Occipital lobe (tissue), 3 donors: ENCODE measurements at places on chromosomes 7 and 10.

- DNase-seq: no peak
Measured at GRCh38 chr7:142418326-142418725, 160.5 kb upstream of the PRSS58 start.

- DNase-seq: no peak
Measured at GRCh38 chr7:29854257-29854938, 48.1 kb downstream of the WIPF3 start.

GRCh38 chr10:123759501-123760031 lies 93.4 kb downstream of the GPR26 start:
- DNase-seq: no peak

- DNase-seq: no peak
Measured at GRCh38 chr10:71547876-71548846, 151.4 kb downstream of the CDH23 start.

- DNase-seq: no peak
Measured at GRCh38 chr10:26524161-26524896, 86.2 kb downstream of the APBB1IP start.

- DNase-seq: no peak
Measured at GRCh38 chr10:128499956-128500355, 373.7 kb upstream of the MKI67 start.

- DNase-seq: no peak
Measured at GRCh38 chr10:63388421-63389031, 77.3 kb downstream of the JMJD1C start.

DNA sequence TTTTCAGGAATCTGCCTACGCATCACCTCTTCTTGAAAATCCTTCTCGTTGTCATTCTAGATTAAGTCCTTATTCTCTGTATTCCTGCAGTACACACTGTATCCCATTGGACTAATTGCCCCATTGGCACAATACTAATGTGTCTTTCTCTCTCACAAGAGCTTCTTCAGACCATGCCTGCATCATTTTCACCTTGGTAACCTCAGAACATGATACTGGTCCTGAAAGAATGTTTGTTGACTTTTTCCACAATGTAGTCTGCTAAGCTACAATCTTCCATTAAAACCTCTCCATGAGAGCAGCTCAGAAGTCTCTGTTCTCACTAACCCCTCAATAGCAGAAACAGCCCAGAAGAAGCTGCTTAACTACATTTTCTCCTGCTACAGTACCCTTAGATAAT lies 270.7 kb downstream of the PCDH15 start:
- no peak for DNase-seq

- no peak for DNase-seq
Measured at GRCh38 chr10:74977913-74978847, 133.3 kb upstream of the SAMD8 start.

DNA sequence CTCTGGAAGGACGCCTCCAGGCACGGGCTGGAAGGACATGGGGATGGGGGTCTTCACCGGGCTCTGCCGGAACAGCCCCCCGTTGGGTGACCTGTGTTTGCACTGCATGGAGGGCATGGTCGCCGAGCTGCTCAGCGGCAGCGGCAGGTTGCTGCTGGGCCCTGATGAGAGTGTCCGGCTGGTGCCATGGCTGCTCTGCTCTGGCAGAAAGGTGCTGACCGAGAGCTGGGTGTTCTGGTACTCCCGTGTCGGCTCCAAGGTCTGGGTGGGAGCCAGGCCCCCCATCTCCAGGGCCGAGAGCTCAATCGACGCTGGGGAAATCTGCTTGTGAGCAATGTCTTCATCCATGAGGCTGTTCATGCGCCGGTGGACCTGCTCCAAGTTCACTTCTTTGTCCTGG lies 764.3 kb downstream of the GRID1 start:
- no peak for DNase-seq

DNA sequence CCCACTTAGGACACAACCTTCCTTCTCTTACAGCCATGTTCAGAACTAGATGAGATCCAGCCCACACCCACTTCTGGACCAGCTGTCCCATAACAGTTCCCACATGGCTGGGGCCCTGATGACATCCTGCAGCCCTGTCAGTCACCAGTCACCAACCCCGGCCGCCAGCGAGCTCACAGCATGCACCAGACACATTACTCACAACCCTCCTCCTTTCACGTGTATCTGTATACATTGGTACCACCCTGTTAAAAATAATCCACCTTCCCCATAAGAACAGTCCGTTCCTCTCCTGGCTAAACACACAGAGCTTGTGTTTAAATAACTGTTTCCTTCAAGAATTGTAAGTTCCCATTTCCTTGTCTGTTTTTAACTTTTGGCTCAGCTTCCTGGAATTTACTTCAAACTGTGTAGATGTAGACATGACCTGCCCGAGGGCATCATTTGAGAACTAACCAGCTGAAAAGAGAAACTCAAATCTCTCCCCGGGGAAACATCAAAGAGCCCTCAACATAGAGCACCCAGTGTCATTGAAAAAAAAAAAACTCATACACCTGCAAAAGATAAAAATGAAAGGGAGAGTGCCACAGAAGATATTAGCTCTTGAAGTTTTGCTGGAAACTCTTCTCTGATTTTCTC lies 26.0 kb upstream of the PRLHR start:
- no peak for DNase-seq

- no peak for DNase-seq
Measured at GRCh38 chr10:117865945-117866344, 180.8 kb downstream of the RAB11FIP2 start.

DNA sequence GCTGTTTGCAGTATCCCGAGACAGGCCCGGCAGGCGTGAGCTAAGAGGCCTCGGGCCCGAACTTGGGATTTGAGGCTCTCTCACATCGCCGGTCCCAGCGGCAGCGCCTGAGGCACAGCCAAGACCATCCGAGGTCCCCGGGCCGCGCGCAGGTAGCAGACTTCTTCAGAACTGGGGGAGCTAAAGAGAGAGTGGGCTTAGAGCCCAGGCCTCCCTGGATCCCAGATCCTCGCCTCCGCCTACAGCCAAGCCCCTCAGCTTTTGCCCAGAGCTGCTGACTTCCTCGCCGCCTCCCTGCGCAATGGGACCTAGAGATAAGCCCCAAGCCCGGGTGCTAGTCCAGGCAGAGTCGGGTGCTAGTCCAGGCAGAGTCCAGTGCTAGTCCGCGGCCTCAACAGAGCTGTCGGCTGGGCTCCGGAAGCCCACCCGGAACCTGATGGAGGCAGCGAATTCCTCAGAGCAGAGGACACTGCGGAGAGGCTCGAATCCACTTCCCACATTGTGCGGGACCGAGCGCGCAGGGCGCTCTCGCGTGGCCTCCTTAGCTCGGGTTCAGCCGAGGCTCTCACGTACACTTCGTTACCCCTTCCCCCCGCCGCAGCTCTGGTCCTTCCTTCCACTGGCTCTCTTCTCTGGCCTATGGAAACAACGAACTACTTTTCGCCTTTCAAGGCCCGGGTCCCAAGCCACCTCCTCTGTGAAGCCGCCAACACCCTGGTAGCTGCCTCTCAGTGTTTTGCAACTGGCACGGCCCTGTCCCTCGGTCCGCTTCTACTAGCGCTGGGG lies 5.8 kb downstream of the LBX1 start:
- DNase-seq: no peak

DNA sequence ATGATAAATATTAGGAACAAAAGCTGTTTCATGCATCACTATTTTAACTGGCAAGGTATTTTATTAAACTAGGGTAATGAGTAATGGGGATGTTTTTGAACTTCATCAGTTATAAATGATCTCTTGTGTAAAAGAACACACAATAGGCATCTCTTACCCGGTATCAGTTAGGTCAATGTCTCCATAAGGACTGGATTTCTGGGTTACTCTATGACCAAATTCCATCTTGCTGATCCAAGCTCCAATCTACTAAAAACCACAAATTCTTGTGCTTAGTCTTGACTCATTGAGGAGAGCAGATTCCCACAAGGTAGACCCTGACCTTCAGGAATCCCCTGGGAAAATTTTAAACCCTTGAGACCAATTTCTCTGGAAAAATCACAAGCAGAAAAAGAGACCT lies 1167.7 kb downstream of the XPNPEP1 start:
- no peak for DNase-seq

- no peak for DNase-seq
Measured at GRCh38 chr7:43439631-43440401, 143.1 kb upstream of the STK17A start.

- no peak for DNase-seq
Measured at GRCh38 chr7:91082852-91083495, 181.3 kb upstream of the FZD1 start.

GRCh38 chr7:27091941-27092818 lies 3.6 kb downstream of the HOXA1 start:
- no peak for DNase-seq

- DNase-seq: no peak
Measured at GRCh38 chr10:7534480-7534852, 123.6 kb upstream of the SFMBT2 start.

GRCh38 chr7:47557694-47558670 lies 23.9 kb downstream of the TNS3 start:
- no peak for DNase-seq

- no peak for DNase-seq
Measured at GRCh38 chr10:29146311-29147100, 142.4 kb upstream of the LYZL1 start.

DNA sequence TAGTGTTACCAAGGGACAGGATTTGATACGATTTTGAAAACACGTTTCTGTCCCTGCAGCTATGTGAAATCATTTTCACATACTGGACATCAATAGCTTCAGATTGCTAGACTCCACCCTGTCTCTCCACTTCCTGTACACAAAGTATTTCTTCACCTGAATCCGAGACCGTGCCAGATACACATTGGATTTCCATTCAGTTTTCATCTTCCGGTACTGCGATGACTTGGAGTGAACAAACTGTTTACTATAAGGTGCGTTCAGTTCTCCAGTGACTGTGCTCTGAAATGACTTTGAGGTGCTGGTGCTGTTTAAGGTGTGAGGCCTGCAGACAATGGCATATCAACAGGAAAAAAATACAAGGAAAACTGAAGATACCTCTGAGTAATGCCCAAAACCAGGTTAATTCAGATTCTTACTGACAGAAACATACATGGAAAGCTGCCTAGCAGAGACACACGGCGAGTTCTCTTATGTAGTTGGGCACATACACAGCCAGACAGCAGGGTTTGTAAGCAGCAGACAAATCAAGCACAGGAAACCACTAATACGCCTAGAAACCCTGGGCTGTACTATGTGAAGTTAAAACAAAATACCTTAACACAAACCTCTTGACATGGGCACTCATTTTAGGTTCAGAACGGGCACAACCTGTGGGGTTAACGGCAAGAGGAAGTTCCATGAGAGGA lies 119.2 kb downstream of the GALNT11 start:
- DNase-seq: no peak

- DNase-seq: peak; percentile 15
Measured at GRCh38 chr10:34854147-34854601, 39.1 kb upstream of the PARD3 start.

DNA sequence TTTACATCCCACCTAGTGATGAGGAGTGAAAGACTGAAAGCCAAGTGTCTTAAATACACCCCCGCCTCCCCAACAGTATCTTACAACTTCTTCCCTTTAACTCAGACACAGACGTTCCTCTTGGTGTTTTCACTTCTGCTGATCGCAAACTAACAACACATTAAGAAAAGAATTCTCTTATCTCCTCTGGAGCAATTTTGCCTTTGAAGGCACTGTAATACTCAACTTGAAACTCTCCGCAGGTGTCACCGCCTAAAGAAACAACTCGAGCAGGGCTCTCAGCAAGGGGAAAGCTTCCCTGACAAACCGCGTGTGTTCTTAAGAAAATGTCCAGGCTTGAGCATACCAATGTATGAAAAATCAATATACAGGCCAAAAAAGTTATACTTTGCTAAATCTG lies 452 bp downstream of the SEMA3C start:
- no peak for DNase-seq

DNA sequence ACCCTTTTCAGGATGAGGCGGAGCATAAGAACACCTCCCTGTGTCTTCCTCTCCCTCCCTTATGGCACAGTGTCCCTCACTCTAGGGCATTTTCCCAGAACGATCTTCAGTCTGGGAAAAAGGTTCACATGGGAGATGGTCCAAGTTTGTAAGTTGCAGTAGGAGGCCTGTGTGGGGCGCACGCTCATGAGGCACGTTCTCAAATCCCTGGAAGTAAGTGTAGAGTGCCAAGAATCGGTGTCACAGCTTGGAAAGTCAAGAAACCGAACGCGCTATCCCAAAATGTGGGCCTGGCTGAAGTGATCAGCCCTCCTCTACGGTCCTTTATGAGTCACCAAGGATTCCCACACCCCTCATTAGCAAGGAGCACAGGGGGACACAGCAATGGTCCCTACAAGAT lies 23.9 kb upstream of the SMARCD3 start:
- no peak for DNase-seq

GRCh38 chr10:58477902-58478301 lies 34.8 kb upstream of the BICC1 start:
- DNase-seq: no peak

- DNase-seq: no peak
Measured at GRCh38 chr7:108266035-108266434, 135.9 kb upstream of the LAMB4 start.

- no peak for DNase-seq
Measured at GRCh38 chr10:128035557-128035973, 90.7 kb downstream of the MKI67 start.

- no peak for DNase-seq
Measured at GRCh38 chr10:117260084-117260483, 19.2 kb downstream of the SLC18A2 start.

- no peak for DNase-seq
Measured at GRCh38 chr10:2887391-2888070, 179.8 kb upstream of the PFKP start.

- DNase-seq: no peak
Measured at GRCh38 chr7:151308791-151309190, 32.8 kb upstream of the NUB1 start.

DNA sequence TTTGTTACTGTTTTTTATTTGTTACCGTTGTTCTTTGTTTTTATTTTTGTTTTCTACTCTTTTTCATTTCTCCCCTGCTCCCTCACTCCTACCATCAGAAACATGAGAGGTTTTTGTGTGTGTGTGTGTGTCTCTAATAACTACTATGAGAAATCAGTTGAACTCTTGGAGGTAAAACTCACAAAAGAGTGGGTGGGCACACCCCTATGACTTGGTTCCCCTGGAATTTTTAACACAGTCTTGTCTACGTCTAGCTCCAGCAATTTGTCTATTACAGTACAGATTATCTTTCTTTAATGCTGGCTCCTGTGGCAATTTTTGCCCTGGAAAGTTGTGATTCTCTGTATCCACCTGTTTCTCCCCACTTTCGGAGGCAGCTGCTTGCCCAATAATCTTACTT lies 56.2 kb downstream of the AOAH start:
- no peak for DNase-seq

GRCh38 chr7:4260867-4261600 lies 421.1 kb upstream of the FOXK1 start:
- no peak for DNase-seq
